HCT116 (cell line): ENCODE measurements at places on chromosomes 16 and 17.

DNA sequence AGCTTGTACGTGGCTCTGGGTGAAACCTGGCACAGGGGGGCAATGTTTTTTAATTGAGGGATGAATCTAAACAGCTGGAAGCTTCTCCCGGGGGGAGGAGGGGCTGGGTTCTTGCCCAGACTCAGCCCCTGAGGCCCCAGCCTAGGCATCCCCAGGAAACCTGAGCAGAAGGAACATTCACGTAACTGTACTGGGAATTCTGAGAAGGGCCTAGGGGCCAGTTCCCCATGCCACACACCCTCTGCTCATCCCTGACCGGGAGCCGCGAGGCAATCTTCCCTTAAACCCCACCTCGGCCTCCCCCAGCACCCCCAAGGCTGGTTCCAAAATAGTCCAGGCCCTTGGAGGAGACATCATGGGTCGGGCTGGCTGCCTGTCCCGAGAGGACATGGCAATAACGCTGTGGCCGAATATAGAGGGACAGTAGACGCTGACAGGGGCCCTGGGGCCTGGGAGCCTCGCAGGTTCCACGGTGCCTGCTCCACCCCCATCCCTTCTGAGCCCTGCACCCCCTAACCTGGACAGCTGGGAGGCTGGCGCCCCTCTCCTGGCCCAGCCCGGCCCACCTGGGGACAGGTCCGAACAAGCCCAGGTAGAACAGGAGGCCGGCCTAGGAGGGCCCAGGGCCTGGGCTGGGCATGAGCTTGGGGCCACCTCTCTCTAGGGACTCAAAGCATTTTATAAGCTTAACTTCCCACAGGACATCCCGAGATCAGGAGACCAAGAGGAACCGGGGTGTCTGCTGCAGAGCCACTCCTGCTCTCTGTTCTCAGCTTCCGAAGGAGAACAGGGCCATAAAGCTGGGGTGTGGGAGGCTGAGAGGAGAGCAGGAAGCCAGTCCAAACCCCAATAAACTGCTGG, 83.2 kb upstream of the TOB1 start:
- H3K27ac ChIP-seq, result peak overlapping the region; percentile 79
- no peak for DNase-seq
- H3K27me3 ChIP-seq, result no peaks in the 10 kb centered on the region
- no peaks in the 10 kb centered on the region for H3K36me3 ChIP-seq

- H3K36me3 ChIP-seq, result no peaks in the 10 kb centered on the region
- H3K27ac ChIP-seq, result peak overlapping the region; percentile 65
- peaks cover 15% of the 10 kb centered on the region for H3K4me1 ChIP-seq
- H3K27me3 ChIP-seq, result no peaks in the 10 kb centered on the region
- DNase-seq, result peak; percentile 13
Observed at GRCh38 chr17:8631554-8631877, 991 bp upstream of the MYH10 start.

GRCh38 chr17:52026075-52026474, 132.4 kb downstream of the CA10 start:
- H3K27ac ChIP-seq, result no peak overlapping the region
- H3K27me3 ChIP-seq, result no peaks in the 10 kb centered on the region
- no peaks in the 10 kb centered on the region for H3K36me3 ChIP-seq
- H3K4me3 ChIP-seq, result no peak overlapping the region
- DNase-seq, result no peak
- no peaks in the 10 kb centered on the region for H3K4me1 ChIP-seq

DNA sequence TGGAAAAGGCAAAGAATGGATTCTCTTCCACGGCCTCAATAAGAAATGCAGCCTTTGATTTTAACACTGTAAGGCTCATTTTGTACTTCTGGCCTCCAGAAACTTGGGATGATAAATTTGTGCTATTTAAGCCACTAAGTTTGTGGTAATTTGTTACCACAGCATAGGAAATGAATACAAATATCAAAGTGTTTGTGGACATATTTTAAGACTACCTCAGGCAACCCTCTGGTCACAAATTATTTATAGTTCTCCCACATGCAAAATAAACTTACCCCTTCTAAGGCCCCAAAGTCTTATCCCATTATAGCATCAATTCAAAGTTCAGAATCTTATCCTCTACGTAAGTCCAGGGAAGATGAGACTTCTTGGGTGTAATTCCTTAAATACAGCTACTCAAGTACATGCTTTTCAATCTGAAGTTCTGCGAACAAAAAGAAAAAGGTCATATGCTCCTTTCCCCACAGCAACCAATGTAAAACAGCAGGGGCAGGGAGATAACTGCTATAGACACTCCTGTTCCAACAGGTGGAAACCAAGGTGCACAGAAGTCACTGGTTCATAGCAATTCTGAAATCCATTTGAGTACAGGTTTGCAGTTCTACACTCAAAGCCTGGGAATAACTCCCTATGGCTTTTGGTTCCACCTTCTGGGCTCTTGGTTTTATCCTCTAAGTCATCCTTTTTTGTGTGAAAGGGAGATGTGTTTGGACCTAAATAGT, 5.4 kb upstream of the EFCAB13 start:
- no peak overlapping the region for H3K27ac ChIP-seq
- H3K27me3 ChIP-seq, result no peaks in the 10 kb centered on the region
- no peak for DNase-seq
- H3K4me3 ChIP-seq, result no peak overlapping the region
- peaks cover 4% of the 10 kb centered on the region; the same call in 1 of the 2 replicates for H3K4me1 ChIP-seq

GRCh38 chr17:80917716-80918560, 73.7 kb upstream of the CHMP6 start:
- DNase-seq, result no peak
- peaks cover 4% of the 10 kb centered on the region; the same call in 1 of the 2 replicates for H3K36me3 ChIP-seq
- no peaks in the 10 kb centered on the region for H3K4me1 ChIP-seq
- no peaks in the 10 kb centered on the region for H3K27me3 ChIP-seq

DNA sequence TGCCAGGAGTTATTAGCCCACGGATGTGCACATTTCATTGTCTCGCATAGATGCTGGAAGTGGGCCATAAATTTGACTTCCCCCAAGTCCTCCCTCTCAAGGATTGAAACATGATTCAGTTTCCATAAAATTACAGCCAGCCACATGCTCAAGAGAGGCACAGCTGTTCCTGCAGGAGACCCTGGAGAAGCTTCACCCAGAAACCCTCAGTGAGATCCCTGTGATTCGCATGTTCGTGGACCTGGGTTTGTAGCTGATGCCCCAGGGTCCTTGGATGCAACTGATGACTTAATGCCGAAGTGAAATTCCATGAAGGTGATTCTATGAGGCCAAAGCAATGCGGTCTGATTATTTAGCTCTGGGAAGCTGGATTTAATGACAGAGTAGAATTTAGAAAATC, 24.7 kb upstream of the AQP8 start:
- H3K4me3 ChIP-seq, result no peak overlapping the region
- DNase-seq, result no peak
- H3K27me3 ChIP-seq, result no peaks in the 10 kb centered on the region
- no peak overlapping the region for H3K27ac ChIP-seq
- H3K36me3 ChIP-seq, result no peaks in the 10 kb centered on the region
